ENCODE measurements at places on chromosomes 4 and X. TPM values are rescaled to one million over a fixed set of nuclear protein-coding genes. Genes with fewer than 3 reads are reported as not detected.

Gene SCFD2
- total RNA-seq = 5.9 TPM

Gene NSUN7
- total RNA-seq = 0.27 TPM

Gene HTRA3
- 15.7 TPM for total RNA-seq

Gene MFAP3L
- total RNA-seq = 5.6 TPM

Gene SEL1L3
- total RNA-seq = 25.4 TPM

Gene TAF7L
- total RNA-seq = 0.15 TPM

Gene CLDN22
- not detected for total RNA-seq

Gene SPANXA2
- total RNA-seq = not detected

Gene TEX13B
- total RNA-seq = not detected

Gene NXF2B
- total RNA-seq = not detected

Gene IL3RA
- 0.10 TPM for total RNA-seq

Gene MAGED1
- total RNA-seq = 105 TPM

Gene TMPRSS11A
- not detected for total RNA-seq

Gene ADH1B
- total RNA-seq = not detected

Gene SERTM2
- not detected for total RNA-seq

Gene ABCG2
- 25.9 TPM for total RNA-seq

Gene MAGEA4
- not detected for total RNA-seq

Gene RADX
- 0.05 TPM for total RNA-seq

Gene CENPVL1
- not detected for total RNA-seq

Gene MND1
- 14.4 TPM for total RNA-seq

Gene FAM9C
- not detected for total RNA-seq

Gene ART3
- total RNA-seq = not detected

Gene CDX4
- total RNA-seq = not detected

Gene CACNA1F
- not detected for total RNA-seq

Gene MAGEB2
- not detected for total RNA-seq

Gene STAP1
- total RNA-seq = not detected

Gene TRO
- 0.64 TPM for total RNA-seq

Gene EGFL6
- not detected for total RNA-seq
